CD4-positive, CD25-positive, alpha-beta regulatory T cell (primary cell): ENCODE measurements at places on chromosomes 4 and X. TPM values are rescaled to one million over a fixed set of nuclear protein-coding genes. Genes with fewer than 3 reads are reported as not detected.

The KLB gene
- not detected for total RNA-seq

The CYTL1 gene
- total RNA-seq, result 0.54 TPM

The TKTL2 gene
- total RNA-seq, result not detected

The SLITRK2 gene
- not detected for total RNA-seq

The DOK7 gene
- not detected for total RNA-seq

The TCEAL7 gene
- not detected for total RNA-seq

The PPARGC1A gene
- total RNA-seq, result not detected

The FDCSP gene
- total RNA-seq, result not detected

The SFRP2 gene
- total RNA-seq, result not detected

The ACE2 gene
- total RNA-seq, result not detected

The SLIT2 gene
- total RNA-seq, result not detected

The RBM47 gene
- 1.5 TPM for total RNA-seq

The GPR101 gene
- not detected for total RNA-seq

The EMCN gene
- not detected for total RNA-seq

The MAGED4 gene
- 0.49 TPM for total RNA-seq

The BGN gene
- not detected for total RNA-seq

The SCLT1 gene
- total RNA-seq, result 33.3 TPM

The ZNF732 gene
- total RNA-seq, result not detected

The NXF3 gene
- not detected for total RNA-seq

The C4orf54 gene
- total RNA-seq, result not detected

The NIPAL1 gene
- total RNA-seq, result 0.52 TPM

The RBMXL3 gene
- total RNA-seq, result not detected

The RNF212 gene
- total RNA-seq, result 3.2 TPM

The PCDH11X gene
- not detected for total RNA-seq
